T-helper 17 cell (primary cell): ENCODE measurements at places on chromosomes 11 and 22. TPM values are rescaled to one million over a fixed set of nuclear protein-coding genes. Genes with fewer than 3 reads are reported as not detected.

The KRTAP5-10 gene
- not detected for total RNA-seq

The KCNK4 gene
- total RNA-seq, result 0.50 TPM

The TYR gene
- not detected for total RNA-seq

The MS4A7 gene
- total RNA-seq, result 4.7 TPM

The CD151 gene
- 54.9 TPM for total RNA-seq

The LIN7C gene
- total RNA-seq, result 20.4 TPM

The JAML gene
- 84.0 TPM for total RNA-seq

The OSM gene
- 29.1 TPM for total RNA-seq

The OR51B5 gene
- total RNA-seq, result not detected

The CHRNA10 gene
- total RNA-seq, result 0.82 TPM

The NPTXR gene
- total RNA-seq, result 2.6 TPM

The SMC1B gene
- total RNA-seq, result 0.17 TPM

The CAPN5 gene
- total RNA-seq, result 2.5 TPM

The PLEKHA7 gene
- 5.3 TPM for total RNA-seq
